ENCODE measurements at places on chromosomes 2 and 18.

- no peak for DNase-seq
These were observed 15.8 kb downstream of the M1AP start for GRCh38 chr2:74632209-74632938.

DNA sequence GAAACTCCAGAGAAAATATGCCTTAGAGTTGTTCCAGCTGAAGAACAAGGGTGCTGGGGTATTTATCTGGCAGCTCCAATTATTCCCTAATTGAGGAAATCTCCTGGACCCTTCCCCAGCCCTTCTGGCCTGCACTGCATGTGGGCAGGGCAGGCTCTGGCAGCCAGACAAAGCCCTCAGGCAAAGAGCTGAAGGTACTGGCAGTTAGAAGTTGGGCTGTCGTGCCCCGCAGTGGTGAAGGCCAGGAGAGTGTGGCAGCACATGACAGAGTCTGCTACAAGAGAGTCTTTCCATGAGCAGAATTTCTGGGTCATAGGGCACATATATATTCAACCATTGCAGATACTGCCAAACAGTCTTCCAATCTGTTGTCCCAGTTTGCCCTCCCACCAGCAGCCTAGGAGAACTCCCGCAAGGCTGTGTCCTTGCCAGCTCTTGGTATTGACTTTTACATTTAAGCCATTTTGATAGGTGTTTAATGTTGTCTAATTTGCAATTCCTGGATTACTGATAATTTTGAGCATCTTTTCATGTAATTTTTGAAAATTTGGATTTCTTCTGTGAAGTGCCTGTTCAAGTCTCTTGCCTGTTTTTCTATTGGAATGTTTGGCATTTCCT is 26.6 kb downstream of the ONECUT2 start:
- no peak for DNase-seq

GRCh38 chr2:46960618-46961017 is 45.0 kb upstream of the MCFD2 start:
- DNase-seq, result no peak

GRCh38 chr2:241616168-241617125 is 20.5 kb downstream of the THAP4 start:
- no peak for DNase-seq

- no peak for DNase-seq
These were observed 234.0 kb upstream of the ITGA4 start for GRCh38 chr2:181223234-181223633.

- no peak for DNase-seq
These were observed 124.6 kb downstream of the ZNF532 start for GRCh38 chr18:58989184-58989759.

DNA sequence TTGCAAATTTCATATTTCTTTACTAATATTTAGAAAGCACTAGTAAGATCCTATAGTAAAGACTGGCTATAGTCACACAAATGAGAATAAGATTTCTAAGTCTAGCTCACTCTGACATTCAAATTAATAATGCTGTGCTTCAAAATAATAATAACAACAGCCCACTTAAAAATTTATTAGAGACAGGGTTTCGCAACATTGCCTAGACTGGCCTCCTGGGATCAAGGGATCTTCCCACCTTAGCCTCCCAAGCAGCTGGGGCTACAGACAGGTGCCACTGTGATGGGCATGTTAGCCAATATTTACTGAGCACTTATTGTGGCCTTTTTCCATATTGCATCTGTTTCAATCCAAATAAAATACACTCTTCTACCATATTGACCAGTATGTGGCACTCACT is 96.1 kb downstream of the PIEZO2 start:
- no peak for DNase-seq
